HT1080 (cell line): ENCODE measurements at places on chromosomes 3 and 15. TPM values are rescaled to one million over a fixed set of nuclear protein-coding genes. Genes with fewer than 3 reads are reported as not detected.

DNA sequence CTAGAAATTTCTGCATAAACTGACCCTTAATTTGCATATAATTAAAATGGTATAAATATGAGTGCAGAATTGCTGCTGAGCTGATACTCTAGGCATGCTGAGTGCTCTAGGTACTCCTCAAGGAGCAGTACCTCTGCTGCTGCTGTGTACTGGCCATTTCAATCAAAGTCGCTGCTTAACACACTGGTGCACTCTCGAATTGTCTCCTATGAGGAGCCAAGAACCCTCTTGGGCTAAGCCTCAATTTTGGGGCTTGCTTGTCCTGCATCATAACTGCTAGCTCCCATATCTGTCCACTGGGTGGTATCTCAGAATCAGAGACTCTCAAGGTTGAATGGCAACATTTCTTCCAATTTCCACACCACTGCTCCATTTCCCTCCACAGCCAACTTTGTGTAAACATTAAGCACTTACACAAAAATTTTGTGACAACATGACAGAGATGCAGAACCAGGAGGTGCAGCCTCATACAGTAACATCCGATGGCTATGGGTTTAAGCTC is 82.5 kb downstream of the XXYLT1 start:
- DNase-seq: no peak

DNA sequence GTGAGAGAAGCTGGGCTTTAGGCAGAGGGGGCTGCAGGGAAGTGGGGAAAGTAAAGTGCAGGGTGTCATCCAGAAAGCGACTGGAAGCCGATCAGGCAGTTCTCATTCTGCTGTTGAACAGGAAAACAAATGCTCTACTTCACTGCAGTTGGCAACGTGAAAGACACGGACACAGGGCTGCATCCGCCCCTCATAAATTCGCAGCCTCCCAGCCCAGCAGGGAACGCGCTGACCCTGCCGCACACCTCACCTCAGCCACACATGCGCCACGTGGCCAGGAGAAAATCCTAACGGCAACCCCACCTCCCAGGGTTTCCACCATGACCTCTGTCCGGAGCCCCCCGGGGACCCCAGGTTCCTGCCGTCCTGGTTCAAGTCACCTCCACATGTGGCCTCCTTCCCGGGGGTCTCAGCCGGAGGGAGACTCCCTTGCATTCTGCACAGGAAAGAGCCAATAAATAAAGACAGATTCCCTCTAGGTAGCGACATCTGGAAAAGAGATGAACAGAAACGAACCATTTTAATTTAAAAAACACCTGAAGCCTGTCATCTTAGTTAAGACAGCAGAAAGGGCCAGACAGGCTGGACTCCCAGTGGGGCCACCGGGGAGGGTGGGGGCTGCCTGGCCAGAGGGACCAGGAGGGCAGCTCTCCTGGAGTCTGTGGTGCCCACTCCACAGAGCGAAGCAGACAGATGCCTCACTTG is 118.7 kb downstream of the TMEM266 start:
- no peak for DNase-seq

The ZKSCAN7 gene
- 0.10 and 0.33 TPM in 2 replicates for total RNA-seq

DNA sequence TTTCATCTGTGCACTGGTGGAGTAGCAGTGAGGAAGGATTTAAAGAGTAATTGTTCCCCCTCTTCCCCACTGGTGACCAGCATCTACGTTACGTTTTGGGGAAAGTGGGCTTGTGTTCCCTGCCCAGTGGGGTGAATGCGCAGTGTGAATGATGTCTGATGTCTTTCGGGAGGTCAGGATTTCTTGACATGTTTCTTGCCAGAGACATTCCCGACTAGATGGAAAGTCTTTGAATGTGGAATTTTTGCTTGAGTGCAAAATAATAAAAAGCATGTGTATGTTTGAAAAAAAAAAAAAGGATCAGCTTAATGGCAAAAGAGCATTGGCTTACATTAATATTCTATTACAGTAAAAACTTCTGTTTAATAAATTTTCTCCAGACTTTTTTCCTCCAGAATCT is 632.2 kb downstream of the FOXP1 start:
- no peak for DNase-seq

GRCh38 chr15:33392453-33392852 is 81.7 kb downstream of the RYR3 start:
- DNase-seq: no peak

DNA sequence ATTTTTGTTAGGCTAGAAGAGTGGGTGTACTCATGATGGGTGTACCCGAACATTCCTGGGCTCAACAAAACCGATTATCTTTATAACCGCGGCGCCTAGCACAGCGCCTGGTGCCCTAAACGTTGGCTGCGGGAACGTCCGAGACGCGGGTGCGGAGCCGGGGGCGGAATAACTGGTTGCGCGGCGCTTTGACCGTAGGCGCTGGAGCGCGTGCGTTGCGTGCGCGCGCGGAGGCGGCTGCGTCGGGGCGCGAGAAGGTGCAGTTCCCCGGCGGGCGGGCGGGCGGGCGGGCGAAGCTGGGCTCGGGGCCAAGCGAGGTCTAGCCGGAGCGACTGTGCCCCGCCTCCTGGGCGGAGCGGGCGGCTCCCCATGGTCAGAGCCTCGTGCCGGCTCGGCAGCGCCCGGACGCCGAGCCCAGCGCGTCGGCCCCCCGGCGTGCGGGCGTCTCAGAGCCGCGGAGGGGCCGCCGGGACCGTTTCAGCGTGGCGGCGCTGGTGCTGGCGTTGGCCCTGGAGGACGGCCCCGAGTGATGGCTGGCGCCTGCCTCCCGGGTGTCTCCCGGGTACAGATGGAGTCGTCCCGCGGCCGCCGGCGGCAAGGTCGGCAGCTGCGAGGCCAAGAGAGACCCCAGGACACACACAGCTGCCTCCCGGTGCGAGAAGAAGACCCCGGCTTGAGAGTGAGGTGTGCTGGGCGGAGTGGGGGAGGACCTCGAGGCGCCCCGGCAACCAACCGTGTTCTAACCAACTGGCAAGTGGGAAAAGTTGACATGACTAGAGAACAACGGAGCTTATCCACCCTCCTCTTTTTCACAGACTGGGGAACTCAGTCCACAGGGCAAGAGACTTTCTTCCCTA is at the start of gene PLAAT1:
Gene PLAAT1, plus strand, starts transcription at position 373 of the 857 bp plus-strand sequence. CDS start 14,429 bp downstream, outside the sequence.
- DNase-seq: peak; percentile 80

DNA sequence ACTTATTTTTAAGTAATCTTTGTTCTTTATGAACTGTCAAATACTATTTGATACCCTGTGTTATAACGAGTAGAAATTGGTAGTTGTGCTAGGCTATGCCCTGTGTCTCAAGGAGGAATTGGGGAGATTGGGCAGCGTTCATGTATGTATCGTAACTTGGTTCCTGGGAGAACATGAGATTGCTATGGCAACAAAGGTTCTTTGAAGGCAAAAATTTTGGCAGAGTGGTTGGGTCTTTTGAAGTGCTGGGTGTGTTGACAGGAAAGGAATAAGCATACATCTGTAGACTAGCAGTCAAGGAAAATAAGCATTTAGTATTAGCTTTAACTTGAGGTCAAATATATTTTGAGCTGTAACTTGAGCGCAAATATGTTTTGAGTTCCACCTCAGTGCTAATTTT is 45.3 kb downstream of the TCF12 start:
- DNase-seq: no peak

GRCh38 chr3:16472593-16472992 is 40.9 kb downstream of the RFTN1 start:
- no peak for DNase-seq

DNA sequence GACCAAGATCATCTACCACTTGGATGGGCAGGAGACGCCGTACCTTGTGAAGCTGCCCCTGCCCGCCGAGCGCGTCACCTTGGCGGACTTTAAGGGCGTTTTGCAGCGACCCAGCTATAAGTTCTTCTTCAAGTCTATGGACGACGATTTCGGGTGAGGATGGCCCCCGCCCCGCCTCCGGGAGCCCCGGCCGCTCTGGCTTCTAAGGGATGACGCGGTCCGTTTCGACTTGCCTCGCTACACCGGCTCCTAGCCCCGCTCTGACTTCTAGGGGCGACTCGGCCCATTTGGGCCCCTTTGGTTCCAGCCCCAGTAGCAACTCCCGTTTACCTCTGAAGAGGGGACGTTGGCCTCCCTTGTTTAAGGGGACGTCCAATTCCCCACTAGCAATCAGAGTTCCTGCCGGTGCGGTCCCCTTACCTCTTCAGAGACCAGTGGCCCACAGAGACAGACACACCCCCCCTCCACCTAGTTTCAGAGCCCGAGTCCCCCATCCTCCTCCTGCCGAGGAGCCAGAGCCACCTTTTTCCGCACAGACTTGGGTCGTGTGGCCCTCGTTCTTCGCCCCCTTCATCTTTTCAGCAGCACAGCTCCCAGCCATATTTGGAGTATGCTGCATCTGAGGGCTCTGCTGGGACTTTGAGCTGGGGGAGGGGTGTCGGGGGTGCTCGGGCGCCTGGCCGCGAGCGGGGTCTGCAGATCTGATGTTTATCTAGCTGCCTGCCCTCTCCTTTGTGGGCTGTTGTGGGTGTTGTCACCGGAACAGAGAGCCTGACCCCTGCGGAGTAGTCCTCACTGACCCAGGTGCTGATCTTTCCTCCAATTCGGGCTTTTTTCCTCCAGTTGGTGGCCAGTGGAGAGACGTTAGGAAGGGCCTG is 706 bp downstream of the DVL3 start:
- no peak for DNase-seq

- DNase-seq: no peak
These were observed 591 bp downstream of the PROK2 start for GRCh38 chr3:71784201-71784913.
